ENCODE measurements at places on chromosomes 4 and X.
A peak's percentile ranks its signal among the peaks of the same experiment; 100 is the strongest.

GRCh38 chr4:7871356-7871755, 68.3 kb downstream of the AFAP1 start:
- DNase-seq: no peak

GRCh38 chr4:108465886-108466500, 154.4 kb upstream of the RPL34 start:
- no peak for DNase-seq

DNA sequence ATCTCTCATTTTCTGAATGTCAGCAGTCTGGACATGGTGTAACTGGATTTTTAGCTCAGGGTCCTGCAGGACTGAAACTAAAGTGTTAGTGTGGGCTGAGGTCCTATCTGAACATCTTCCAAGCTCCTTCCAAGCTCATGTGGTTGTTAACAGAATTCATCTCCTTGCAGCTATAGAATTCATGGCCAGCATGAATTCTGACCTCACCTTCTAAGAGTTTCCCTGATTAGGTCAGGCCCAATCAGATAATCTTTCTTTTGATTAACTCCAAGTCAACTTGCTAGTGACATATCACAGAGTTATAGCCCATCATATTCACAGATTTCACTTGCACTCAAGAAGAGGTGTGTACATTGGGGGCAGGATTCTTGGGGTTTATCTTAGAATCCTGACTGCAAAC, 59.5 kb downstream of the LIMCH1 start:
- no peak for DNase-seq

DNA sequence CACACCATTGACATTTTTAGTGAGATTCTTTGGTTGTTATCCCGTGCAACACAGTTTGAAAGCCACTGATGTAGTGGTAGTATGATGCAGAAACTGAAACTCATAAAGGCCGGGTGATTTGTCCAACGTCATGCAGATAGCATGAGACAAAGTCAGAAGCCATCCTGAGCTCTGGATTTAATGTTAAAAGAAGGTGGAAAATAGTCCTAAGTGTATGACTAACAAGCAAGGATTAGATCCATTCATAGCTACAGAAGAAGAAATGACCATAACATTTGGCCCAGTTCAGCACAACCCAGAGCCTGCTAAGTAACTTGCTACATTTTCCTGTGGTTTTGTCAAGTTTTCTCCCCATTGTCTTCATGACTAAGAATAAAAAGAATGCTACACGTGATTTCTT, 142.4 kb downstream of the AMELX start:
- no peak for DNase-seq

DNA sequence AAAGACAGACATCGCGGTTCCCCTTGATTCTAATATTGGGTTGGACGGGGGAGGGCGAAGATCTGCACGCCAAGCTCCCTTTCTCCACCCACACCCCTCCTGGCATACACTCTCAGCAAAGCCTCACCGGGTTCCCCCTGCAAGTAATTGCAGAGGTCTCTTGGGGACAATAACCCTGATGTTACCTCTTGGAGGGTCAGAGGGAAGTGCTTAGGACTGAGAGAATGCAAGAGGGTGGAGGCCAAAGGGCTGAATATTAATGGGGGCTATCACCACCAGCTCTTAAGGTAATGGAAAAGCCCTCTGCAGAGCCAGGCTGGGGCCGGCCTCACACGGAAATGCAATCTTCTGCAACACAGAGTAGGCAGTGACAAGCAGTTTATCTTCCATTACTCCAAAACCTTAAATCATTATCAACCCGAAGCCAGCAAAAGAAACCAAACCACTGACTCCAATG, 344.1 kb upstream of the GATB start:
- DNase-seq: no peak

DNA sequence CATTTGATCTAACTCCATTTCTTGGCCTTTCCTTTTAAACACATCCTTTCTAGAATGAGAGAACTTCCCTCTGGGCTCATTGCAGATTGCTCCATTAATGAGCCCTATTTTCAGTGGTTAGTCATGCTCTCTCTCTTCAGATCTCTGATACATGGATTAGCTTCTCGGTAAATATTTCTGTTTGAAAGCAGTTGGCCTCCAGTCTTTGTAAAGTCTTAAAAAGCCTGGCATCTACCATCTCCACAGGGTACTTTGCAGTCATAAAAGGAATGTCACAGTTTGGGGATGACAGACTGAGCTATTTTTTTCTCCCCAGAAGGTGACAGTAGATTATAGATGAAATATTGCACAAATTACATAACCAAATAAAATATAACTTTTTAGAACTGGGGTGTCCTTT, 72.7 kb downstream of the UNC5C start:
- DNase-seq: no peak

DNA sequence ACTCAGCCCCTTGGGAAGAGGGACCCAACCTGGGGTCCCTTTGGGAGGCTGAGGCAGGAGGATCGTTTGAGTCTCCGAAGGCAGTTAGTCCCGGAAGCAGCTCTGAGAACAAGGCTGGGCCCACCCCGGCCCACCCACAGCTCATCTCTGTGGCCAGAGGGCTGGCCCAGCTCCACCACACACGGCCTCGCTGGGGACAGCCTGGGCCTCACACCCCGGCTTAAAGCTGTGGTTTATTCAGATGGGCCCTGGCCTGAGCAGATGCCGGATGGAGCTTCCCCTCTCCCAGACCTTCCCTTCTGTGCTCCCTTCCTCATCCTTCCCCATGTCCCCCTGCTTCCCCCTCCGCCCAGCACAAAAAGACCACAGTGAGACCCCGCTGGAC, 54.4 kb downstream of the FAM53A start:
- DNase-seq: no peak

GRCh38 chr4:128686032-128686465, 123.5 kb upstream of the JADE1 start:
- DNase-seq: no peak

GRCh38 chr4:1579901-1580691, 104.0 kb downstream of the FAM53A start:
- DNase-seq: peak; percentile 91

DNA sequence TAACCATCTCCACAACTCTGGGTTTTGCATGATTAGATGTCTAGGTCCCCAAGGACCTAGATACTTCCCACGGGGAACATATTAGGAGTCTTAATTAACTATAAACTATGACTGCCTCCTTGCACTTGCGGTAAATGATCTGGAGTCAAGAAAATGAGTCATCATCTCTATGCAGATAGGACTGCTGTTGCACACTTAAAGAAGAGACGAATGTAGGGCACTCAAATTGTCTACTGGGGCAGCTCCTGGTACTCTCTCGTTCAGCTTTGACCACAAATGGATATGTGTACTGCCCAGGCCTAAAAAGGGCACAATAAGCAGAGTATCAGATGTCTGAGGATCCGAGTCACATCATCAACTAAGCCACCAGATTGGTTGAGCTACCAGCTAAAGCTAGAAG, 1783.4 kb upstream of the AGA start:
- no peak for DNase-seq

GRCh38 chr4:158065176-158065575, 107.6 kb downstream of the GASK1B start:
- DNase-seq: no peak

DNA sequence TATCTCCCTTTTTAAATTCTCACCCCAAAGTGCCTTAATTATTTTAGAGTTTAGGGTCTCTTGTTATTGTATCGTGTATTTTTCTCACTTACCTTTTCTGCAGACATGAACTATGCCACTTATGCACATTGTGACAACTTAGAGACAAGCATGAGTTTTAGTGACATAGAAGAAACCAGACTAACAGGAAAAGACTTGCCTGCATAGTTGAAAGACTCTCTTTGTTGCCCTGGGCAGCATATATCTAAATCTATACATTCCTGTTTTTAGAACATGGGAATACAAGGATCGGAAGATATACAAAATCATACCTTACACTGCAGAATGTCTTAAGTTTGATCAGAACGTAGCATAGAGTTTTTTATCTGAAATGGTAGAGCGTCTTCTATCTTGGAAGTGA, 45.1 kb upstream of the ANKRD17 start:
- DNase-seq: no peak

- DNase-seq: no peak
These were observed 193.9 kb upstream of the RPL34 start for GRCh38 chr4:108426493-108426892.

DNA sequence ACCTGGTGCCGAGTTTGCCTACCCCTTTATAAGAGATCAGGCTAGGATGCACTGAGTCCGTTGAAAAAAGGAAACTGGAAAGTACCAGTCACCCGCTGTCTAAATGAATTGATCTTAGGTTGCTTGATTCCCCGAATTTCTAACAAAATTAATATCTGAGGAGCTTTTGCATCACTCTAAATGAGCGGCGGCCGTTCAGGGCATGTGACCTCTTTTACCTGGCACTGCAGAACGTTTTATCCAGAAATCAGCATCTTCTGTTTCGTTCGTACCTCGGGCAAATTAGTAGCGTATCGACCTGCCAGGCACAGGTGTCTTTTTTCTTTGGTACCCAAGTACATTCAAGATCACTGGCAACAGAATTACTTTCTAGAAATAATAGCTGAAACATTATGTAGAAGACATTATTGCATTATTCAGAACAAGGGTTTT, 876 bp downstream of the KLHL2 start:
- DNase-seq: no peak

DNA sequence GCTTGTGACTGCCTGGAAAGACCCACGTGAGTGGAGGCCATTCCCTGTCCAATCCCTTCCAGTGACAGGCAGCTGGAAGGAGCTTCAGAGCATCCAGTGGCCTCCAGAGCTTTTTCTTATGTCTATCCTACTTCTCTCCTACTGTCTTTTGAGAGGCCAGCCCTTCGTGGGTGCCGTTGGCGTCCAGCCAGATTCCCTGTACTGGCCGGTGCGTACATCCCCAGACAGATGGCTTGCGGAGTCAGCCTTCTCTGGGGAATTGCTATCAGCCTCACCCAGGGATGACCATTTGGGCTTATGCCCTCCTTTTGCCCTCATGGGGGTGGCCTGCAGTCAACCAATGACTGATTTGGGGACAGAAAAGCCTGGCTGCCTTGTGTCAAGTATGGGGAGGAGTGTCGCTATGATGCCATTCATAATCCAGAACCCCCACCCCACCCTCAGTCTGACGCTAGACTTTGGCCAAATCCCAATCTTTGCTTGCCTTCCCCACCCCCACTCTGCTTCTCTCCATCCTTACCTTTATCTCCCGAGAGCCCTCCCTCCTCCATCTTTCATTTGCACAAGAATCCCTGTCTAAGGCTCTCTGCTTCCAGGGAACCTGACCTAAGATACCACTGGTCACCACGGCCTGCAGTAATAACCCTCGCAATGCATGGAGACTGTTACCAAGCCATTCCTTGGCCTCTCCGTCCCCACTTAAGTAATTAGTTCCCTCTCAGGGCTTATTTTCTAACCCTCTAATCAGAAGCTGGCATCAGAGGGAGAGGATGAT, 150.3 kb upstream of the BCOR start:
- no peak for DNase-seq

GRCh38 chrX:70554523-70554922, 109.9 kb downstream of the DLG3 start:
- no peak for DNase-seq

DNA sequence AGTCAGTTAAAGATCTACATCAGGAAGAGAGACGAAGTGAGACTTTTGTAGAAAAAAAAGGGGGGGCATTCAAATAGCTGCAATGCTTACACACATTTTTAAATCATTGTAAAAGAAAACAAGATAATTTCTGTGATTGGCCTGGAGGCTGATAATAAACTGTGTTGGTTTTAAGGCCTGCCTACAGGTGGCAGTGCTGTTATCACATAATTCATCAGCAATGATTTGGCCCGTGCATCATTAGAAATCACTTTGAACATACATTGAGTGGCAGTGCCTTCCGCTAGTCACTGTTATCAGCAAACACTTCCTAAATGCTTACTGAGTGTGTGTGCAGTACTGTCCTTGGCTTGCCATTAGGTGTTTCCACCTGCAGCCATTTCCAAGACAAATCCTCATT, 831.9 kb downstream of the TRIML1 start:
- DNase-seq: no peak

GRCh38 chr4:8238515-8239053, 31.0 kb upstream of the HTRA3 start:
- no peak for DNase-seq

DNA sequence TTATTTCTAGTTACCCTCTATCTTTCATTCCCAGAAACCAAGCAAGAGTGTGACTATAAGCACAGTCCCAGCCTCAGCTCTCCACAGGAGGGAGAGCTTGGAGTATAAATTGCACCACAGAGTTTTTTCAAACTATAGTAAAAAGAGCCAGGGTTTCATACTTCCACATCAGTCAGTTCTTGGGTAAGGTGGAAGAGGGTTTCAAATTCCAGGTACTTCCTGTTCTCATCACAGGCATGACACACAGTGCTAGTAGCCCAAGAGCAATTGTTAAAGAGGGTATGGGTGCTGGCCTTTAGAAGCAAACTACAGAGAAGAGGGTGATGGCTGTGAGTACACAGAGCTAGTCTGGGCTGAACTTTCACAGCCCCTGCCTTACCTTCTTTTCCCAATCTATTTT, 5.7 kb upstream of the IL1RAPL1 start:
- DNase-seq: no peak

GRCh38 chr4:141153751-141154510, 20.7 kb upstream of the RNF150 start:
- no peak for DNase-seq

DNA sequence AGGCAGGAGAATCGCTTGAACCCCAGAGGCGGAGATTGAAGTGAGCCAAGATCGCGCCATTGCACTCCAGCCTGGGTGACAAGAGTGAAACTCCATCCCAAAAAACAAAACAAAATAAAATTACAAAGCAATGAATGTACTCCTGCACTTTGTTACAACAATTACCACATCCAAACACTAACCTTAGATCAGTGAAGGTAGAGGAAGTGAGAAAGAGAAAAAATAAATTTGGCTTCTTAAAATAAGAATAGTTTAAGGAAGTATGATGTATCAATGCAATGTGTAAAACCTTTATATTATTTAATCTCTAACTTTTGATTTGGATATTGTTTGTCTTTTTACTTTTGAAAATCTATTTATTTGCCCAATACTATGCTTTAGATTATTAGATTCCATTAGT, 21.7 kb upstream of the CSN1S1 start:
- no peak for DNase-seq

DNA sequence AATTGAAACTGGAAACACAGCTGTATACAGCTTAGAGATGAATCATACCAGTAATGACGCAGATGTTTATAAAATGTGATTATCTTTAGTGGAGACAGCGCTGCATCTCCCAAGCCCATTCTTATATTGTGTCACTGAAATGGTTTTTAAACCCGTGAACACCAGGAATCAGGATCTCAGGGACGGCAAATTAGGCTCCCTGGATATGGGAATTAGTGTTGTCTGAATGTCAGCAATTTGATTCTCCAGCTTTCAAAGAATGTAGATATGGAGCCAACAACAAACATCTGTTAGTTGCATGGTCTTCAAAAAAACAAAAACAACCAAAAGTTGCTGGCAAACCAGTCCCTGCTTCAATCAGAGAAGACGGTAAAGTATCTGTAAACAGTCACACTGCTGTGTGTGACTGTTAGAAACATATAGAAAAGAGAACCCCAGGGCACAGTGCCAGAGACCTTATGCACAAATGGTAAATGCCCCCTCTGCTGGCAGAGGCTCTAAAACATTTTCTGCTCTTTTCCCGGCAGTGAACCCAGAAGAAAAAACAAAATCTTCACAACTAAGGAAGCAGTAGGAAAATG, 351.9 kb upstream of the FTHL17 start:
- no peak for DNase-seq

- no peak for DNase-seq
These were observed 7.0 kb upstream of the AMTN start for GRCh38 chr4:70511365-70511764.

All from effector CD8-positive, alpha-beta T cell (primary cell).